Upper lobe of right lung (tissue), 1 donor: ENCODE measurements at places on chromosomes 4 and X.

DNA sequence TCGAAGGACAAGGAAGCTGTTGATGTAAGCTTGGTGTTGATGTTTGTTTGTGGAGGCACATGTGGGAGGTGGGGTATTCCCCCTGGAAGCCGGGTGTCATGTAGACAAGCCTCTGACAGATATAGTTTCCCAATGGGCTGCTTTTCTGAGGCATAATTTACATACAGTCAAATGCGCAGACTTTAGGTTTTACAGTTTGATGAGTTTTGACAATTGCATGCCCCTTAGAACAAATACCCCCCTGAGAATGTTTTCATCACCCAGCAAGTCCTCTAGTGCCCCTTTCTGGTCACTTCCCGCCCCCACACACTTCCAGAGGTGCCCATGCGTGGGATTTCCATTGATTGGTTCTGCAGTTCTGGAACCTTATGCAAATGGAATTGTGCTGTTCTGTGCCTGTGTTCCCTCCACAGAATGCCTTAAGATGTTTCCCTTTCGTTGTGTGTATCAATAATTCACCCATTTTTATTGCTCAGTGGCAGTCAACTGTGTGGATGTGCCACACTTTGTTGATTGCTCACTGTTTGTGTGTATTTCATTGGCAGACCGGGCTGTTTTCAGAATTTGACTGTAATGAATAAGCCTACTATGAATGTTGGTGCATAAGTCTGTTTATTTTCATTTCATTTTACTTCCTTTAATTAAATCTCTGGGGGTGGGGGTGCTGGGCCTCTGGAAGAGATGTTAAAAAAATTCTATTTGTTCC, 8.5 kb downstream of the EVC start:
- no peak for DNase-seq

- DNase-seq = no peak
These were observed 649 bp upstream of the ARAF start for GRCh38 chrX:47560179-47560933.

GRCh38 chr4:155515444-155516075, 138.8 kb upstream of the MAP9 start:
- DNase-seq = no peak

DNA sequence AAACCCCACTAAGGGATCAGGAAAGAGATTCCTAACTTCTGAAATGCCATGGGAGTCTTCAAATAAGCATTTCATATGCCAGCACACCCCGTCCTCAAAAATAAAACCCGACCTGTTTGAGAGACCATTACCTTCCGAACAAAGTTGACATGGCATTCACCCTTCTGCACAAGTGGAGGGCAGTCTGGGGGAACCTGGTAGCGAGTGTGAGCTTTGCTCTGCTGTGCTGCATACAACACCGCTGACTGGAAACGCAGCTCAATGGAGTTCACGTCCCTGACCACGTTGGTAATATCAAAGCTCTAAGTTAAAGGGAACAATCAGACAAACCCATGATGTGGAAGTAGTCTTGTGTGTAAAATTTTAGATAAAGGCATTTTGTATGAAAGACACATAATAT, 38.0 kb downstream of the MANBA start:
- DNase-seq = no peak

- DNase-seq = no peak
These were observed 48.9 kb downstream of the FNIP2 start for GRCh38 chr4:158817562-158818296.

- DNase-seq = no peak
These were observed 56.4 kb downstream of the FAM53A start for GRCh38 chr4:1627417-1628313.

GRCh38 chrX:153478746-153479145, 8.4 kb upstream of the HAUS7 start:
- no peak for DNase-seq

DNA sequence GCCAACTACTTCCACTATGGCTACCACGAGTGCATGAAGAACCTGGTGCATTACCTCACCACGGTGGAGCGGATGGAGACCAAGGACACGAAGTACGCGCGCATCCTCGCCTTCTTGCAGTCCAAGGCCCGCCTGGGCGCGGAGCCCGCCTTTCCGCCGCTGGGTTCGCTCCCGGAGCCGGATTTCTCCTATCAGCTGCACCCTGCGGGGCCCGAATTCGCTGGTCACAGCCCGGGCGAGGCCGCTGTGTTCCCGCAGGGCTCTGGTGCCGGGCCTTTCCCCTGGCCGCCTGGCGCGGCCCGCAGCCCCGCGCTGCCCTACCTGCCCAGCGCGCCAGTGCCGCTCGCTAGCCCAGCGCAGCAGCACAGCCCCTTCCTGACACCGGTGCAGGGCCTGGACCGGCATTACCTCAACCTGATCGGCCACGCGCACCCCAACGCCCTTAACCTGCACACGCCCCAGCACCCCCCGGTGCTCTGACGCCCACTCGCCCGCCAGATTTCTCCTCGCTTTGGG, 2.1 kb downstream of the HELT start:
- DNase-seq = no peak

DNA sequence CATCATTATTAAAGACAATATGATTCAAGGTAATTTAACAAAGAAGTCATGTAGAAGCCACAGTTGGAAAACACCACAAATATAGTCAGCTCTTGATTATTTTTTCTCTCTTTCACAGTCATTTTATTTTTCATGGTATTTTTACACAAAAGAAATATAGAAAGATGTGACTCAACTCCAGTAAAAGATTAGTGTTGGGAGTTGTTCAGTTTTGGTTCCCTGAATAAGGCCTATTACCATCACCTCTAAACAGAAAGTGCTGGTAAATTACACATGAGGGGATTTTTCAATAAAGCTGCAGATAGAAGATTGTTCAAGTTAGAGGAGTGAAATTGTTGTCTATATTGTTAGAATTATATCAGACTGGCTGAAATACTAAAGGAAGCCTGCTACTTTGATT, 107.0 kb downstream of the DDIT4L start:
- DNase-seq = no peak

- no peak for DNase-seq
These were observed 163.6 kb upstream of the MAP3K15 start for GRCh38 chrX:19678941-19679340.

DNA sequence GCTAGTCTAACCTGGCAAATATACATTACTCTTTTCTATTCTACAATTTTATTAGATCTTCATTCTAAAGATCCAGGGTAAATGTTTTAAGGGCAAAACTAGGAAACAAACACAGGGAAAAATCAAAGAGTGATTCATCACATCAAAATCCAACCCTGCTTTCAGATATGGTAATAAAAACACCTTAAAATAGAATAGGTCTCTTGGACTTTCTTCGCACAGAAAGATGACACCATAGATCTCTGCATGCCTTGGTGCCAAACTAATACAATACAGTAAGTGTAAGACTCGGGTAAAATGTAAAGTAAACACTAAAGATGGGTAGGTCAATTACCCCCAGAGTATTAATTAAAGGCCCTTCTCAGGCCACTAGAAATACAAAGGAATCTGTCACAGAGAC, 34.2 kb downstream of the LDB2 start:
- DNase-seq = no peak

- no peak for DNase-seq
These were observed 66.0 kb downstream of the PGRMC2 start for GRCh38 chr4:128221586-128221985.

DNA sequence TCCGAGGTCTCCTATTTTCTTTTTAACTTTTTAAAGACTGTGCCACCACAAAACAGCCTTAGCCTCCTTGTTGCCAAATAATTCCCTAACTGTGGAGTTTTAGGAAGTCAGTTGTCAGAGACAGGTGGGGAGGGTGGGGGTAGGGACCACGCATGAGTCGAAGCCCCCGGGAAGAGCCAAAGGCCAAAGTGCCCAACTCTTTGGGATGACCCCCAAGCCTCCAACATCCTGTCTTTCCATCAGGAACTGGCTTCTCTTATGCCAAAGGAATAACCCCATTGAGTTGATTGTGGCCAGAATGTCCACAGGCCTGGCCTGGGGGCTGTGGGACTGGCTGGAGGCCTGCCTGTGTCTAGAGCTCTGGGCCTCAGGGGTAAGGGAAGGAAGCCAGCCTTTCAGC, 5.8 kb downstream of the PRRG3 start:
- DNase-seq = no peak

GRCh38 chr4:1164040-1164439, 8.3 kb downstream of the SPON2 start:
- DNase-seq = no peak

DNA sequence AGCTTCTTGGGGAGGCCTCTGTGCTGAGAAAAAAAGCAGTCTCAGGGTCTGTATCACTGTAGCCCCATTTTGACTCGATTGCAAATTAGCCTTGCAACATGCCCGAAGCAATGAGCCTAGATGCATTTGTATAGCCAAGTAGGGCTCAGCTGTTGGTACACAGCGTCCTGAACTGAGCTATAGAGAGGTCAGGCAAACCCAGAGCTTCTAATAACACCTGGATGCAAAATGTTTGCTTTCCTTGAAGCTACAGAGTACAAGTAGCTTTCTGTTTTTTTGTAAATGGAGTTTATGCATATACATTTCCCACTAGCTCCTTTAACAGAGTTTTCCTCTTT, 87.8 kb downstream of the PLAC1 start:
- DNase-seq = no peak

DNA sequence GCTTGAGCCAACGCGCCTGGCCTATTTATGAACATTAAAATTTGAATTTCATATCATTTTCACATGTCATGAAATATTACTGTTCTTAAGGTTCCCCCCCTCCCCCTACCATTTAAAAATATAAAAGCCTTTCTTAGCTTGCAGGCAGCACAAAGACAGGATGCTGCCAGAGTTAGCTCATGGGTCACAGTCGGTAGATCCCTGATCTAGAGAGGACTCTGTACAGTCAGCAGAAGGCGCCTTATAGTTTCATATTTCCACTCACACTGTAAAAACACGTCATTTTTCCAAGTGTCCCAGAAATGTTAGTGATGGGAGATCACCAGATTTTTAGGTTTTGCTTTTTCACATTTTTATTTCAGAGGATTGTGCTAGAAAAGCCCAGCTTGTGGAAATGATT, 12.2 kb downstream of the NOCT start:
- no peak for DNase-seq

DNA sequence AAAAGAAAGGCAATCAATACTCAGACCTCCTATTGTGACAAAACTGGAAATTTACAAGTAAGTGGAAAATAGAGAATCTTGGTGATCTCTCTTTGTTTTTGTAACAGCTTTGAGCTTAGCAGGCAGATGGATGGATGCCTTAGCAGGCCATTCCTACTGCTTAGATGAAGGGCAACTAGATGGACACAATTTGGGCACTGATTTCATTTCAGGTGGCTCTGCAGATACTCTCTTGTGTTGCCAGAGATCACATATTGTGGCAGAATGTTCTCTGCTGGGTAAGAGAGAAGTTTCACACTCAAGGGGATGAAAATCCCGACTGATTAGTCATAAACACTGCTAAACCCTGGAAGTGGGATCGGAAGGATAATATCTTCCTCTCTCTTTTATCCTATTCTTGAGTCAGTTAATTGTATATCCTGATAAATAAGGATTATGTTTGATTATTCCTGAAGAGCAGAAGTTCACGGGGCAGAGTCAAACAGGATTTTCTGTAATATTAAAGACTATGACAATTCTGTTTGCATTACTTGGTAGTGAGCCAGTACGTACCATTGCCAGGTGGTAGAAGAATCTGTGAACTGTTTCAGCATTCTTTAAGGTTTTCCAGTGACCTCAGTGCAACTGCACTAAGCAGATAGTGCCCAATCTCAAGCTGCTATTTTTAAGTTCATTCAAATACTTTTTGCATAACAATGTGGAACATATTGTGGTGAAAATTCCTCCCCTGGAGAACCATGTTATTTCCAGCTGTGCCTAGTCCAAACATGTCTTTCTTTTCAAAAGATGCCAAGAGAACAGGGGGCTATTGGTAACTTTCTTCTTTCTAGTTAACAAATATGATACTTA, 974.3 kb downstream of the FSTL5 start:
- DNase-seq = no peak

DNA sequence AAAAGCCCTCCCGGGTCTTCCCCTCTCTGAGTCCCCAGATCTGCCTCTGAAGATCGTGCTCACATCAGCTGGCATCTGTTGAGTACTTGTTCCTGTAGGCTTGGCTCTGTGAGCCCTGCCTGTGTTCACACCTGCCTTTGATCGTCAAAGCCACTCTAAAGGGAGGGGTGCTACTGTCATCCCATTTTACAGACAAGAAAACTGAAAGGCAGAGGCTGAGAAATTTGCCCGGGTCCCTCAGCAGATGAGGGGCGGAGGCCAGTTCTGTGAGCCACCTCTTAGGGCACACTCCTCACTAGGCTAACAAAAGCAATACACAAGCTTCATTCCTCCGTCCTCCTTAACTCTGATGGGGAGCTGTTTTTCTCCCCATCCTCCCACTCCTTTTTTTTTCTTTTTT, 655 bp downstream of the CYTL1 start:
- DNase-seq = no peak
